ENCODE measurements at places on chromosomes 12 and 14. TPM values are rescaled to one million over a fixed set of nuclear protein-coding genes. Genes with fewer than 3 reads are reported as not detected.
A peak's percentile ranks its signal among the peaks of the same experiment; 100 is the strongest.

Gene NPFF
- 7.7 TPM for polyA plus RNA-seq

Gene CIT
- 40.5 TPM for polyA plus RNA-seq

GRCh38 chr14:61780125-61780524 lies 17.9 kb downstream of the SNAPC1 start:
- no peak overlapping the region for H3K4me3 ChIP-seq
- no peak for DNase-seq

GRCh38 chr14:58805605-58806409 lies 168.0 kb downstream of the DACT1 start:
- H3K36me3 ChIP-seq = no peaks in the 10 kb centered on the region
- no peaks in the 10 kb centered on the region for H3K4me1 ChIP-seq
- DNase-seq = peak; percentile 89

DNA sequence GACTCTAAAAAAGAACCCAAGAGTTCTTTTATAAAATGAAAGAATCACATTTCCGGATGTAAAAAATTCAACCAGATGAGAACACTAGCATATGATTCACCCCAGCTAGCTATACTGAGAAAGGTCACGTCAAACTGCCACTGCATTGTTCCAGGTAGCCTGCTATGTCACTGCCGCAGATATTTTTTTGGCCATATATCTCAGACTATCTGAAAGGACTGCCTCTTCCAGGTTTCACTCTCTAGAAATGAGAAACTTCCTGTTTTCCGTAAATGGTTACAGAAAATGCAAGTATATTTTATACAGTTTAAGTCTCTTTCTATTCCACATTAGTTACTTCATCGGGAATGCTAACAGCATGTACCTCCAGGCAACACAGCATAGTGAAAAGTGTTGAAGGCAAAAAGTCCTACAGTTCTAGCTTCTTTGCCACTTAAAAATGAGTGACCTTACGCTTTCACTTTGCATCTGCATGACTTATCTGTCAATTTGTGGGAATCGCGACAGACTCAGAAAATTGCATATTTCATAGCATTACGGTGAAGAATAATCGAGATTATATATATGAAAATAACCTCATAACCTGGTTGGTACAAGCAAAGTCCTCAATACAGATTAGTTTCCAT lies 105.2 kb downstream of the MED13L start:
- no peaks in the 10 kb centered on the region for H3K4me1 ChIP-seq
- no peak for DNase-seq
- no peak overlapping the region for H3K27ac ChIP-seq
- no peak overlapping the region for H3K4me3 ChIP-seq
- no peaks in the 10 kb centered on the region for H3K27me3 ChIP-seq
- H3K36me3 ChIP-seq = no peaks in the 10 kb centered on the region

Gene TAS2R7
- not detected for polyA plus RNA-seq

DNA sequence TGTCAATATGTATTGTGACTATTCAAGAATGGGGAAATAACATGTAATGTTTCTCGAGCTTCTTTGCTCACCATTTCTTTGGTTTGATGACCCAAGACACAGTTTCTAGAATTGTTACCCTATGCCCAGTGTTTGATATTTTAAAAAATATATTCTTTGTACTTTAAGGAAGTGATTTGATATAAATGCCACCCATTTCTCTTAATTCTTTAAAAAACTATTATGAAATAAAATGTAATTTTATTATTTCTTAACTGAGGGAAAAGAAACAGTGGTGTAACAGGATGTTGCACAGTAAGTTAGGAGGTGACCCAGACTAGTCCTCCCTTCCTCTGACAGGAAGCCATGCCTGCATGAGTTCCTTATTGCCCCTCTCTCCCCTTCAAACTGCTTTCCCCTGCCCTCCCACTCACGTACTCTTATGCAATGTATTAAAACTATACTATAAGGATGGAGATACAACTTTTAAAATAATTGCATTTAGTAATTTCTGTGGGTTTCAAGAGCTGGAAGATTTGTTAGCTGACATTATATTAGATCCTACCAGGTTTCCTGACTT lies 279.4 kb downstream of the TMTC2 start:
- H3K27ac ChIP-seq = no peak overlapping the region
- H3K27me3 ChIP-seq = no peaks in the 10 kb centered on the region
- H3K4me1 ChIP-seq = no peaks in the 10 kb centered on the region
- H3K36me3 ChIP-seq = no peaks in the 10 kb centered on the region

Gene CMKLR1
- polyA plus RNA-seq = 4.5 TPM

Gene P2RX7
- polyA plus RNA-seq = 19.9 TPM

Gene NGB
- 15.6 TPM for polyA plus RNA-seq

Measured in spinal cord (tissue), 10 donors.